ENCODE measurements at places on chromosomes 12 and 14.

- peak; percentile 56 for DNase-seq
Measured at GRCh38 chr12:27940756-27941402, 31.7 kb downstream of the PTHLH start.

DNA sequence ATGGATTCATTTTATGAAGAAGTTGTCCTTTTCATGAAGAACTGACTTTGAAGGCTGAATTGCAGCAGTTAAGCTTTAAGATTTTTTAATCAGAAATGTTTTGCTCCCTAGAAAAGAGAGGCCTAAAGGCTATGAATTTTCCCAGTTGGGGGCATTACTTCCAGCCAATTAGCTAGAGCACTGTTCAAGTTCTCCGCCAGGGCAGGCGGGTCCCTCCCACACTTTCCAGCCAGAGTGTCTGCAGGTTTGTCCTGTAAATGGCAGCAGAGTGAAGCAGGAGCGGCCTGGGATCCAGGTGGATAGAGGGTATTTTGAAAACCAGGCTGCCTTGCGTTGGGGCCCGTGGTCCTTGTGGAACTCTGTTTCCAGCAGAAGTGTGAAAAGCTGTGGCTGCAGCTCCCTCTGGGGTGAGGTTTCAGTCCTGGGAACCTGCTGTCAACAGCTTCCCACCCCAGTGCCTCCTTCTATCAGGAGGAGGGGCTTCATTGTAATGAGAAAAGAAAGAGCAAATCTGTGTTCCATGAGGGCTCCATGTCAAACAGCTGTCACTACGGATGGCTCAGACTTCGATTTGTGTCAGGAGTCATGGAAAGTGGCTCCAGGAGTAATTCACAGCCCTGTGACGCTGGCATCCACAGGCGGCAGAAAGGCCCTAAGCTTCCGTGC is 210.7 kb upstream of the TMEM132C start:
- DNase-seq: no peak

DNA sequence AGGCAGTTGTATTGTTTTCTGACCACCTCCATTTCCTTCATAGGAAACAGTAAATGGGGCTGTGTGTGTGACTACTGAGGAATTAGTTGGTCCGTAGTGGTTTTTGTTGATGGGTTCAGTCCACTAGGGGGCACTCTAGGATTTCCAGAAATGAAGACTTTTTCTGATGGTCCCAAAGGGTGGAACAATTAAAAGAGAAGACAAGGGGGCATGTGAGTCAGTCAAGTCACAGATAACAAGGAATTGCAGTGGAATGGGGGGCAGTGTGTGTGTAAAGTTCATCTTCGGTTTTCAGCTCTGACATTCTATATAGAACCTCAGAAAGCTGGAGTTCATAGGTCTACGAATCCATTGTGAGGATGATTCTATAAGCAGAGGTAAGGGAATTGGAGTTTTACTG is 186.6 kb upstream of the OR4E1 start:
- peak; percentile 56 for DNase-seq

- DNase-seq: no peak
Measured at GRCh38 chr12:79356216-79356615, 334.5 kb downstream of the PAWR start.

DNA sequence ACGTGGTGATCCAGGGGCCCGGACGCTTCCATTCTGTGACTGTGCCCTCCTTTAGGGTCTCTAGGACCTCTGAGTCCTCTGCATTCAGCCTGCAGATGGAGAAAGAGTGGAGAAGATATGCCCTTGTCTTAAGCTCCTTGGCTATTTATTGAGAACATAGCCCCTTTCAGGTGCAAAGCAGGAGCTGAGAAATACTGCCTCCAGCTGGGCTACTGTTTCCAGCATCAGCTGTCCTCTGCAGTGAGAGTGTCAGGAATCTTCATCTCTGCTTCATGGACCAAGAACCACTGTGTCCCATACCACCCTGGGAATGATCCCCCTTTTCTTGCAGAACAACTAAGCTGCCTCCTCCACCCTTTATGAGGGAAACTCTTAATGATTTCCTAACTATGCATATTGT is 47.8 kb upstream of the CEP83 start:
- no peak for DNase-seq

DNA sequence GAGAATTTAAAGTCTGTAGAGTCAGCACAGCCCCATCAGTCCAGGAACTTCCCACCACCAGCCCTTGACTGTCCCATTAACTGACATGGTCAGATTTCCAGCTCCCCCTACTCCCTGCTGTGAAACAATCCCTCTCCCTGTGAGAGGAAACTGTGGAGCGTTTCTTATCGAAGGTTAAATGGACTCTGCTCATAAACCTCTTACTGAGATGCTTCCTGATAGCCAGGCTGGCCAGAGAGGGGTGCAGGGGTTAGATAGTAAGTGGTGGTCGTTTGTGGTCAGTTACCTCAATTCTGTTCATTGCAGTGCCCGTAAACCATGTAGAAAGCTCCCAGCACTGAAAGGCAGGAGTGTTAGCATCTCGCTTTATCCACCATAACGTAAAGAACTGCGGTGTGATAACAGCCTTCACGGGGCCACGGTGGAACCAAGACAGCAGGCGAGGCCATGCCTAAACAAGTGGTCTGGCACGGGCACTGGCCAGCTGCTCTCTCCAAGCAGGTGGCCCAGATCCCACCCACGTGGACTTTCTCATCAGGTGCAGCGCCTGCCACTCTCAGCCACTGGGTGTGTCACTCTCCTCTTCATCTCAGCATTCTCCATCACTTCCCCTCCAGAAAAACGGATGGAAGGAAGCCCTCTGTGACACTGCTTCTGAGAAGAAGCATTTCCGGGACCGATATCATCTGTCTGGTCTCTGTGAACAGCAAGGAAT is 102.2 kb downstream of the FBXL14 start:
- DNase-seq: no peak

GRCh38 chr12:127619869-127620734 is 646.9 kb upstream of the TMEM132C start:
- DNase-seq: no peak

GRCh38 chr12:81221681-81222080 is 143.8 kb downstream of the ACSS3 start:
- no peak for DNase-seq

- no peak for DNase-seq
Measured at GRCh38 chr12:44000309-44000952, 164.6 kb downstream of the TMEM117 start.

- DNase-seq: no peak
Measured at GRCh38 chr12:25438638-25439037, 114.4 kb downstream of the LMNTD1 start.

DNA sequence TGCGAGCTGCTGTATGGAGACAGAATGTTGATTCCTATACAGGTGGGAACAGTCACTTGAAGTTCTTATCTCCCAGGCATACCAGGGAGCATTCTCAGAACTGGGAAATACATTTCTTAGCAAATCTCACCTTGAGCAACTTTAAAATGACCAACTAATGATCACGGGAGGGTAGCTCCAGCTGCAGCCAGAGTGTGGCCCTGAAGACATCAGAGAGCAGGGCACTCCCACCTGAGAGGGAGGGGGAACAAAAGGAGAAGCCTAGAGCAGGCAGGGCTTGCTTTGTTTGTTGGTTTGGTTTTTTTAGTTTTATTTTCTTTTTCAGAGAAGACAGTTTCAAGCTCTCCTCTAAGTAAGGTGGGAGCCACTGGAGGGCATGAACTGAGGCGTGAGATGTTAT is 101.1 kb downstream of the OTX2 start:
- no peak for DNase-seq

DNA sequence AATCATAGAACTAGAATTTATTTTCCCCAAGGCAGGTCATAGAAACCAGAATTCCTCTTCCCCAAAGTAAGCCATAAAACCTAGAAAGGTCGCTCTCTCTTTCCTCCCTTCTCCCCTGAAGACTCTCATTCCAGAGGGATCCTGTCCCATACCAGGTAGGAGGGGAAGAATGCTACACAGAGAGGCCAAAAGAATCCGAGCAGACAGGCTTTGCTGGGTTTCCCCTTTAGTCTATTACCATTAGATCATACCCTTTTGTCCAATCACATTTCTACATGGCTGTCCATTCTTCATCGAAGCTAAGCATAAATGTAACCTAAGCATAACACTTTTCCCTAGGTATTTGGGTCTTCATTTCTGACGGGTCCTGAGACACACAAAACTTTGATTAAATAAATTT is 204.5 kb downstream of the SPTSSA start:
- DNase-seq: no peak

- no peak for DNase-seq
Measured at GRCh38 chr12:125247477-125247876, 182.2 kb downstream of the AACS start.

GRCh38 chr12:93261505-93262094 is 116.1 kb upstream of the NUDT4 start:
- DNase-seq: no peak

DNA sequence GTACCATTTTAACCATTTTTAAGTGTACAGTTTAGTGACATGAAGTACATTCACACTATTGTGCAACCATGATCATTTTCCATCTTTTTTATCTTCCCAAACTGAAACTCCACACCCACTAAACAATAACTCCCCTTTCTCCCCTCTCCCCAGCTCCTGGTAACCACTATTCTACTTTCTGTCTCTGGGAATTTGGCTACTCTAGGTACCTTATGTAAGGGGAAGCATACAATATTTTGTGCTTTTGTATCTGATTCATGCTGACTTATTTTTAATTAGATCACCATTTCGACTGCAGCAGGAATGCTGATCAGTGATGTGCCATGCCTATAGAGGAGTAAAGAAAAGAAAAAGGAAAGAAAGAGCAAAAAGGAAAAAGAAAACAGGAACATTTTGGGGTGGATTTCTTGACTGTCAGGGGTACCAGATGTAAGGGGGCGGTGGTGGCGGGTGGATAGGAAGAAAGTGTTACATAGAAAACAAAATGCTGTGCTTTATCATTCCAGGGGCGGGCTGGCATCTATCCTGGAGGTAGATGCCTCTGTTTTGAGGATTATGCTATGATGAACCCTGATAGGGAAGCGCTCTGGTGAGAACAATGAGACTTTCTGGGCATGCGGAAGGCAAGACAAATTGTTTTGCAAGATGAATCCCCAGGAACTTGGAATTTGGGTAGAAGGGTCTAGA is 45.2 kb upstream of the CTDSP2 start:
- DNase-seq: no peak

GRCh38 chr12:4287325-4288211 is 14.0 kb downstream of the CCND2 start:
- DNase-seq: no peak

DNA sequence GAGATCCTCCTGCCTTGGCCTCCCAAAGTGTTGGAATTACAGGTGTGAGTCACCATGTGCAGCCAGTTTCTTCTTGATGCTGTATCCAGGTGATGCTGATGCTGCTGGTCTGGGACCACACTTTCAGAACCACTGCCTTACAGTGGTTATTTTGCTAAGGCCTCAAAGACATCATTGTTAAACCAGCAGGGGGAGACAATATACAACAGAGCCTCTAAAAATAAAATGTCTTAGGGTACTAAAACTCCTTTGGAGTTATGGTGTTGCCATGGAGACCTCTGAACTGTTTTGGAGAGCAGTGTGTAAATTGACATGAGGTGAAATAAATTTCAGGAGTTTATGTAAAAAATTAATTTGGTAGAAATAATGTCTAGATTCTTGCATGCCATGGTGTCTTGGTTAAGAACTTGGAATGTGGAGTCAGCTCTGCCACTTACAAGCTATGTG is 1.1 kb upstream of the ARG2 start:
- peak; percentile 59 for DNase-seq

DNA sequence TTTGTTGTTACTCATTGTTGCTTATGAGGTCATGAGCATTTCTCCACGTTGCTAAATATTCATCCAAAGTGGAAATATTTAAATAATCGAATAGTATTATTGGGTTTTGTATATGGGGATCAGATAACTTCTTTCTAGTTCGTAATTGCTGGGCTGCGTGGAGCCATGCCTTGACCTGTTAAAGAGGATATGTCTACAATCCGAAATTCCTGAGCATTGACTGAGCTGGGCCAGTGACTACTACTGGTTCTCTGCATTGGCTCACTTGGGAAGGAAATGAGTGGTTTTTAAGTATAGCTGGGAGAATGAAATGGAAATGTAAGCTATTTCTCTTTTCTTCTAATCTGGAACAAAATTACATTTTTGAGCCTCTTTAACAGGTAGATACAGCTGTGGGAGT is 163.2 kb downstream of the RPL10L start:
- DNase-seq: no peak

All from CD4-positive, alpha-beta T cell treated with Interleukin-6 at 100 ng/mL for 8 hours (primary cell).